ENCODE measurements at places on chromosomes 3 and 15.

- DNase-seq: no peak
Observed at GRCh38 chr15:85151145-85151544, 169.5 kb downstream of the PDE8A start.

GRCh38 chr3:16478516-16478915, 35.0 kb downstream of the RFTN1 start:
- DNase-seq: peak; percentile 25

DNA sequence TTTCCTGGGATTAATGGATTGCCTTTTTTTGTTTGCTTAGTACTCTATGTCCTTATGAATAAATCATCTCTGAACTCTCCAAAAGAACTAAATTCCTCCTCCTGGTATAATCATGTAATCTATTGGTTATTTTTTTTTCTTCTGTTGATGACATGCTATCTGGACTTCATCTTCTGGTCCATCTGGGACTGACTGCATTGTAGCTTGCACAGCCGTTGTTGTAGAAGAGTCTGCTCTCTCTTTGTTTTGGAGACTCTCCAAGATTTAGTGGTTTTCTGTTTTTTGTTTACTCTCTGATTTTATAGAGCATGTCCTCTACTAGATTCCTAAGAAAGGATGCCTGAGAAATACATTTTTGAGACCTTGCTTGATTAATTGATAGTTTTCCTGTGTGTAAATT, 19.1 kb downstream of the IREB2 start:
- DNase-seq: peak; percentile 51

- no peak for DNase-seq
Observed at GRCh38 chr3:123313889-123314288, 112.1 kb downstream of the SEC22A start.

GRCh38 chr3:164416491-164417222, 661.6 kb downstream of the SI start:
- peak; percentile 14 for DNase-seq
